Eye (tissue), 1 donor: ENCODE measurements at places on chromosomes 1 and 21.

- no peak for DNase-seq
Measured at GRCh38 chr1:47214549-47214948, 17.5 kb downstream of the TAL1 start.

DNA sequence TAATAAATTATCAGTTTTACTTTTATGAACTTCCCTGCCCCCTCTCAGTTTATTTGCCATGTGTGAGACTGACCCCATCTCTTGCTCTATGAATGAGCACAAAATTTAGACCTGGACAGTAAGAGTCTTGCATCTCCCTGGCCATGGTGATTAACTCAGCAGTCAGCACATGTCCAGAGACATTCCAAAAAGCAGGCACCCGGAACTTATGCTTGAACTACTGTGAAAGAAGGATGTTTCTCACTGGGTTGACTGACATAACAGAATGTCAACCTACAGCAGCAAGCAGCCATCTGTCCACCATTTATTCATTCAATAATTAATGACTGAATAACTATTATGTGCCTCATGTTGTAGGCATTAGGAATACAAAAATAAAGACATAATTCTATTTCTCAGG lies 11.3 kb upstream of the SEC16B start:
- peak; percentile 55 for DNase-seq

DNA sequence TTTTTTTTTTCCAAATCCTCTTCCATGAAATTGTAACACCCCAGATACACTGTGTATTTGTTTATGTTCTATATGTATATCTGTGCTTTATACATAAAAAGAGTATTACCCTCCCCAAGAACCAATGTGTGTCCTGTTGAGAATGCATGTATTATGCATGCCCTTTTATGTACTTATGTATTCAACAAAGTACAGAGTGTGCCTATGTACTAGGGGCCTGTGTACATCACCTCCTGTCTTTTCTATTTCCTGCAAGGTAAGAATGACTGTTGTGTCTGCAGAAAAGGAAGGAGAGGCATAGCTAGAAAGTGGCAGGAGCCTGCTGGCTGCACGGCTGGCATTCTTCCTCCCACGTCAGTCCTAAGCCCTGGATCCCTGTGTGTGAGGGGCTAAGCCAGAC lies 7.0 kb downstream of the TMEM61 start:
- DNase-seq: no peak

GRCh38 chr1:80818211-80818610 lies 982.5 kb upstream of the ADGRL2 start:
- no peak for DNase-seq

GRCh38 chr1:206774093-206774492 lies 1.8 kb upstream of the IL10 start:
- no peak for DNase-seq

GRCh38 chr1:67561704-67562113 lies 123.3 kb upstream of the GADD45A start:
- DNase-seq: peak; percentile 91

DNA sequence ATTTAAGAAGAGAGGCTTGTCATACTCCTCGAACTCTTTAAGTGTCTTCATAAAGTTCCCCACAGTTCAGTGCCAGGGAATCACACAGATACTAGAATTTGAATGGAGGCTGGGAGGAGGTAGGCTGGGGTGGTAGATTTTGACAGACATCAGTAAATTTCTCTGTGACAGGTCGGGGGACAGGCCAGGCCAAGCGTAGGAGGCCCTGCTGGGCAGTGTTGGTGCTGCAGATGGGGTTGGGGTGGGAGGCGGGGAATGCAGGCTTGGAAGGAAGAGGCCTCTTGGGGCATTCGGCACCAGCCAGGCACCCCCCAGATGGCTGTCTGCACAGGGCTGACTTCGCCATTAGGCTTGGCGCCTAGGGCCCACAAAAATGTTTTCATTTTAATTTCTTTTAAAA lies 84.0 kb downstream of the MAN1C1 start:
- DNase-seq: peak; percentile 62
